ENCODE measurements at places on chromosomes 7 and 10.

DNA sequence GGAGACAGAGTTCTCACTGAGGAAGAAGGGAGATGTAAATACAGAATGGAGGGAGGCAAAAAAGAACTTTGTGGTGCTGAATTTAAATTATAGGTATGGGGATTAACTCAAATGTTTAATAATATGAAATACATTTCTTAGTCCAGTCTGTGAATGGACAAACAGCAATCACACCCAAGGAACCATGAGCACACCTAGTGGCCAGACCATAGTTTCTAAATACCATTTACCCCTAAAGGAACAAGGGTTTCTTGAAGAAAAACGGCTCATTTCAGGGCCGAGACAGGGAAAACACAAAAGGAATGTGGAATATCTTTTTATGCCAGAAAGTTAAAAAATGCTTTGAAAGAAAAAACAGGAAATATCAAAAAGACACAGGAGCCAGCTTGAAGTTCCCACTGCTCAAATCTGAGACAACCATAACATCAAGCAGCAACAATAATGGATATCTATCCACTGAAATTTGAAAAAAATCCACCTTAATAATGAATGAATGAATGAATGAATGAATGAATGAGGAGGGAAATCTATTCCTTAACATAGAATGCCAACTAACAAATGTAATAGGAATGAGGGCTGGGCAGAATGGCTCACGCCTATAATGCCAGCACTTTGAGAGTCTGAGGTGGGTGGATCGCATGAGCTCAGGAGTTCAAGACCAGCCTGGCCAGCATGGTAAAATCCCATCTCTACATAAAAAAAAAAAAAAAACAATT is 8.6 kb downstream of the IPMK start:
- DNase-seq = no peak

DNA sequence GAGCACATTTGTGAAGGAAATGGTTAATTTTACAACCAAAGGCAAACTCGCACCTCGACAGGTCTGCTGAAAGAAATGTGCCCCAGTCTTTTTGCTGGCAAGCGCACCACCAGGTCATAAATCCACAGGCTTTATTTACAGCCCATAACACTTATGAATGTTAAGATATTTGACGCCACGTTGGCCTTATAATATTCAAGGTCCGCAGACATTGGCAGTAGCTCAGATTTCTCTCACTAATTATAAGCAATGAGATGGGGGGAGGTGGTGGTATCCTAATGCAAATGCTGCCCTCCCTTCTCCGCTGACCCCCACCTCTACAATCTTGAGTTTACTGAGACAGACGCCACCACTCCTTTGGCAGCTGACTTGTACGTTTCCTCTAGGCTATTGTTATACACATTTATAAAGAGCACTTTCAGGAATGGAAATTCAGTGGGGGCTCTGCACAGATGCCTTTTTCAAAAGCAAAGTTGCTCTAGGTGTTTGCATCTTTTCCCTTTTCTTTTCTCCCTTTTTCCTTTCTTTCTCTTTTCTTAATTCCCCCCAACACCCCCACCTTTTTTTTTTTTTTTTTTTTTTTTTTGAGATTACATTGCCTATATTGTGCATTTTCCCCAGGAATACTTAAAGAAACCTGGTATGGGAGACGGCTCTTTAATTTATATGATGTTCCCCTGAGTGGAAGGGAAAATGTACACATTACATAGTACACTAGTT is 6.7 kb downstream of the TCF7L2 start:
- no peak for DNase-seq

GRCh38 chr10:61632057-61632670 is 30.6 kb upstream of the CABCOCO1 start:
- DNase-seq = no peak

DNA sequence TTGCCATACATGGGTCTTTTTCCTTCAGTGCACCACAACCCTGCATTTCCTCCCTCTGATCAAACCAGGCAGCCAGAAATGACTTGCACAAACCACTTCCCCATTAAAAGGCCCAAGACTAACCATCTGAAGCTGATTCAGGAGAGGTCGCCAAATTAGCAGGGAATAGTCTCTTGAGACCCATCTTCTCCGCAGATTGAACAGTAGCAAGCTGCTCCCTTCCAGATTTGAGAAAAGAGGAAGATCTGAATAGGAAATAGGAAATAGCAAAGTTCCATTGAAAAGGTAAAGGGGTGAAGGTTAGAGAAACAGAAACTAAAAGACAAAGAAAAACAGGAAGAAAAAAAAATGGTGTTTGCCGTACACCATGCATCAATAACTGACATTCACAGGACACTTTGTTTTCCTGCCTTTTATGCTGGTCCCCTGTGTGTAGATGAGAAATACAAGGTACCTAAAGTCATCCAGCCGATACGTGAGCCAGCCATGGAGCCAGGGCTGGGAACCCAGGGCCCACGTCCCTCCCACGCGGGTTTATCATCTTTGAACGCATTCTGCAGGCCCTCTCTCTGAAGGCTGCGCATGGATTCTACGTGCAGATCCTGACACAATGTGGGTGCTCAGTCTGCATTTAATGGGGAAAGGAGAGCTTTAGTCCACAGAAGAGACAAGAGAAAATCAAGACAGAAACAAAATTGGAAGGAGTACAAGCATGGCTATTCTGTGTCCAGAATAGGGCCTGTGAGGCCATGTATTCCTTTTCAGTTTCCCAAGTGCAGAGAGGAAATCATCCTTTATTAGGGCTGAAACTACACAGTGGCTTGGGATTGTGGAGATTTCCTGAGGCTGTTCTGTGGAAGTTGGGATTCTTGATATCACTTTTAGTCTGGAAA is 268.4 kb upstream of the NPVF start:
- DNase-seq = no peak

DNA sequence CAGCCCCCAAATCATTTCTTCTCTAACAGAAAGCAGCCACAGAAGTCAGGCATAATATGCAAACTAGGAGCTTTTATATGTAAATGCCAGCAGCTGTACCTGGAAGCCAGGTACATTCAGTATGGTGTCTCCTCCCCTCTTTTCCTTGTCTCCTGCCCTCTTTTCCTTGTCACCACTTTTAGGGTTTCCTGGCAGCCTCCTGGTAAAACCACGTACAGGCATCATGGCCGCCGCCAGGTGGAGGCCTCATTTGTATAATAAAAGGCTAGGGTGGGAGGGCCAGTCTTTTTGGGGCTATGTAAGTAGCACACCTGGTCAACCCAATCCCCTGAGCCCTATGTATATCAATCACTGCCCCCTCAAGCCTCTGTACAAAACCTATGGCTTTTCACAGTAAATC is 28.7 kb downstream of the PDZD8 start:
- DNase-seq = no peak

GRCh38 chr7:151897951-151898686 is 21.2 kb upstream of the PRKAG2 start:
- no peak for DNase-seq

DNA sequence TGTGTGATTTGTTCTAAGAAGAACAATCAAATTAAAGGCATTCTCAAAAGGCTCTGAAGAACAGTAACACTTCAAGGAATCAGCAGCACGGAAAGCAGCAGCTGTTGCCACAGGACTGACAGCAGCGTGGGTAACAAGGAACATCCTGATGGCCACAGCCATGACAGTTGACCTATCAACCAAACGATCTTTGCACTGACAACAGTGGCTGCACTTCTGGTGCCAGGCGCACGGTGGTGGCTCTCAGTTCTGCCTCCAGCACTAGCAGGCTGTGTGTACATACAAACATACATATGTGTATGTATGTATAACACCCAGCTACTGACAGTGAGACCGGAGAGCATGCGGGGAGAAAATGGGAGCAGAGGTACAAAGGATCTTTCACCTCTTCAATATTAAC is 114.1 kb downstream of the ZFAND4 start:
- no peak for DNase-seq

DNA sequence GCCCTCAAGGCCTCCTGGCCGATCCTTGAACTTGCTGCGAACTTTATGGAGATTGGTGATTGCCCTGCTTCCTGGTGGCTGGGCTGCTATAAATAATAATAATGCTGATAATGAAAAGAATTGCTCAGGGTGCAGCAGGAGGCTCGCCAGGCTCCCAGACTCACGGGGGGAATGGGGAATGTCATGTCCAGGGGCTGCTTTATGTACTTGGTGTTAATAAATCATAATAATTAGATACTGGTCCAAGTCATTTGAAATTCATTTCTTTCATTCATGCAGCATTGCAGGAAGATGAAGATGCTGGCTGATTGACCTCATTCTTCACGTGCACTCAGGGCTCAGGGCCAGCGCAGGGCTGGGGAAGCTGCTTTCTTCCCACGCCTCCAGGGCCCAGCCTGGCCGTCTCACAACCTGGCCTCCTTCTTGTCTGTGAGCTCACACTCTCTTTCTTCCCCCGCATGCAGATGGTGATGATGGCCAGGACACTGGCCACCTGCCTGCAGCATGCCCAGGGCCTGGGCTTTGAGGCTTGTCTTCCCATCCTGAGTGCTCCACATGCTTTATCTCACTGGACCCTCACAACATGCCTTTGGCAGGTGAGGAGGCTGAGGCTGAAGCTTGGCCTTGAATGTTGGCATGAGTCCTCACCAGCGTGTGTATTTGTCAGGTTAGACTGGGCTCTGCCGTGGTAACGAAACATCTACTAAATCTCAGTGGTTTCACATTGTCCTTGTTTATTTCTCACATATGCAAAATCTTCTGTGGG is 138.4 kb upstream of the TNS3 start:
- no peak for DNase-seq

DNA sequence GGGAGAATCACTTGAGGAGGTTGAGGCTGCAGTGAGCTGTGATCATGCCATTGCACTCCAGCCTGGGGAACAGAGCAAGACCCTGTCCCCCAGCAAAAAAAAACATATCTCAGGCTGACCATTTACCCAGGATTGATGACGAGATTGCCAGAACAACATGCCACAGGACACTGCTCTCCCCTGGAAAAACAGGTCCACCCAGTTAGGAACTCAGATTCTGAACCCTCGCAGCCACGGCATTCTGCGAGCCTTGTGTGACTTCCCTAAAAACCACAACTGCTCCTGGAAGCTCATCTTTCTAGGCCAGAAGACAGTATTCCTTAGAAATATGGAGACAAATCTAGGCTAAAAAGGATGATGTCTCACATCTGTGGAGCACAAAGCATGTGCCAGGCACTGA is 42.1 kb upstream of the SH2B2 start:
- DNase-seq = no peak
